Kidney epithelial cell (primary cell): ENCODE measurements at places on chromosomes 5 and 9. TPM values are rescaled to one million over a fixed set of nuclear protein-coding genes. Genes with fewer than 3 reads are reported as not detected.

DNA sequence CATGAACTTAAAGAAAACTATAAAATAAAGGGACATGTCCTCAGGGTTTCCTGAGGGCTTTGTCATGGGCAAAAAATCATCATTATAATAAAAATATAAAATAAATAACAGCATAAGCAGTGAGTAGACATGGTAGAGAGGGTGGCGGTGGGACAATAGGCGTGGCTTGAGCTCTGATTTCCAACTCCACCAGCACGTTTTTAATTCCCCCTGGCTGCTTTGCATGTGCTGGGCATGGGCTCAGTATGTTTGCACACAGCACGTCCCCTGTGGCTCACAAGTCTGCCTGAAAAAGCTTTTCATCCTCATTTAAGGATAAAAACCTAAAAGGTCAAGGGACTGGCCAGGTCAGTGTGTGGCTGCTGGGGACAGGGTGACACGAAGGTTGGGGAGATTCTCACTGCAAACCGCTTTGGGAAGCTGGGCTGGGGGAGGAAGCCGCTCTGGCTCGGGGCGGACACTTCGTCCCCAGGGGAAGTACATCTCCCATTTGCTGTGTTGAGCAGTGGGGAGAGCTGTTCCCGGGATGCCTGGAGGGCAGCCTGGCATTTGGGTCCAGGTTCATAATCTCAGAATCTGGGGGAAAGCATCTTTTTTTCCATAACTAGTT is 32.6 kb downstream of the NKX2-5 start:
- DNase-seq: no peak

DNA sequence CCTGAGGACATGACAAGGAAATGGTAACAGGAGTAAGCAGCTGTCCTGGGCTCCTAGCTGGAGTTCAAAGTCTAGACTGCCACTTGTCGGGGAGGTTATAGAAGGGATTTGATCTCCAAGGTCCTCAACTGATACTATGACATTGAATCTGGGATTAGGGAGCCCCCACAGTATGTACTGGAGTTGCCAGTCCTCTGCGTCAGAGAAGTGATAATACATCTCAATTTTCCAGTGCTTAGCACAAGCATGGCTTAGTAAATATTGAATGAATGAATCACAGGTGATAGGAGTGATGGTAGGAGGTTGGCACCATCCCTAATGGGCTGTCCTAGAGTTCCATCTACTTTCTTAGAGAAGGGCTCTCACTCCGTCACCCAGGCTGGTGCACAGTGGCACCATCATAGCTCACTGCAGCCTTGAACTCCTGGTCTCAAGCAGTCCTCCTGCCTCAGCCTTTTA is 6.2 kb upstream of the TPM2 start:
- DNase-seq: no peak

GRCh38 chr5:15992918-15993317 is 186.7 kb downstream of the MARCHF11 start:
- DNase-seq: peak; percentile 75

- DNase-seq: peak; percentile 25
Measured at GRCh38 chr5:25489834-25490538, 845.2 kb upstream of the CDH10 start.

- DNase-seq: no peak
Measured at GRCh38 chr5:8458038-8458383, 589.1 kb downstream of the MTRR start.

DNA sequence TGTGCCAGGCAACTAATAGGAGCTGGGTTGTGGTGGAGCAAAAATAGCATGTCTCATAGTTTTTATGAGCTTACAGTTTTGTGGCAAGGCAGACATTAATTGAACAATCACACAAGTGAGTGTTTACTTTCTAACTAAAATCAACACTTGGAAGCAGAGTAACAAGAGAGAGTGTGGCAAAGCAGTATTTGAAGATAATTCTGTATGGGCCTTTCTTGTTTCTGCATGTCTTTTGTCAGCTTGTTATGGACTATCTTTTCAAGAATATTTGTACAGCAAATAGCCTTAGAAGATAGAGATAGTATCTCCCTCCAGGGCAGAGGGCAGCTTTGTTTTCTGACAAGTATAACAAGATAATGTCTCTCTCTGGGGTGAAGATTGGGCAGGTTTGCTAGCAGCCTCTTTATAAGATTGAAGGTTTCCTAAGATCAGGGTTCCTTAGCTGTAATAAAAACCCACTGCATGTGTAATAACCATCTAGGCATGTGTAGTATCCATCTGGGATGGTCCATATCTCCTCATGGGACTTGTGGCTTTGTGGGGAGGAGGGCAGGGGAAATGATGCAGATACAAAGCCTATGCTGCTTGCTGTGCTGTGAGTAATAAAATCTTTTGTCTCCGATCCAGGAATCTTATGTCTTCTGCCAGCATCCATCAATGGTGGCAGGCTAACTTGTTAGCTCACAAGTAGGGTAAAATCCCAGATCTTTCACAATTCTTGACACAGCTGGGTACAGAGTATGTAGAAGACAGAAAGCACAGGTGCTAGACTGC is 479.9 kb downstream of the KDM4C start:
- DNase-seq: no peak

DNA sequence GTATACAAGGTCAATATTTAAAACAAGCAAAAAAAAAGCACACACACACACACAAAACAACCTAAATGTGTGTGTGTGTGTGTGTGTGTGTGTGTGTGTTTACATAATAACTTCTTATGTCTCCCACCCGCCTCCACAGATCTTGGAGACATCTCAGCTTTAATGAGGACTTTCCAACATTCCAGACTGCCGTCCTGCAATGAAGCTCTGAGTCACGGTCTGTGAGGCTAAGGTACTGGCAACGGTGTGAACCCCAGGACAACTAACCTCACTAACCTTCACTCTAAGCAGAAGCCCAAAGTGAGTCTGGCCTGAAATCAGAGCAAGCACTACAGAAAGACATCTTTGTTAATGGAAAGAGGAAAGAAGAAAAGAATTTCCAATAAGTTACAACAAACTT is 22.3 kb downstream of the ZNF474 start:
- DNase-seq: no peak

GRCh38 chr5:133730346-133730745 is 118.0 kb upstream of the FSTL4 start:
- DNase-seq: no peak

DNA sequence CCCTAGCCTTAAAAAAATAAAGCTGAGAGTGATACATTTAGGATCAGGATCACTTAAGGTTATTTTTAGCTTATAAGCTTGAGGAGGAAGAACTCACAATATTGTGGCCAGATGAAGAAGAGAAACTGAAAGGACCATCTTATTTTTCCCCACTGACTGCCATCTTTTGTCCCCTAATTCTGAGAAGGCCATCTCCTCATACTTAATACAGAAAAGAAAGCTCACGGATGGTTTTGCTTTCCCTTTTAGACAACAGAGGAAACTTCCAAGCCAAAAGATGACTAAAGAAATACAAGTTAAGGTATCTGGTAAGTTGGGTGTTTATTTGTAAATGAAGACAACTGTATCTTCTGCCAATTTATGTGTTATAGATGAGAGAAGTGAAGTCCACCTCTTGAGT is 36.4 kb downstream of the ERAP1 start:
- DNase-seq: no peak

- no peak for DNase-seq
Measured at GRCh38 chr5:170366276-170366675, 22.9 kb downstream of the KCNMB1 start.

- no peak for DNase-seq
Measured at GRCh38 chr5:180118391-180118791, 46.8 kb upstream of the RNF130 start.

GRCh38 chr9:81683704-81684103 is 5.6 kb downstream of the TLE1 start:
- no peak for DNase-seq

DNA sequence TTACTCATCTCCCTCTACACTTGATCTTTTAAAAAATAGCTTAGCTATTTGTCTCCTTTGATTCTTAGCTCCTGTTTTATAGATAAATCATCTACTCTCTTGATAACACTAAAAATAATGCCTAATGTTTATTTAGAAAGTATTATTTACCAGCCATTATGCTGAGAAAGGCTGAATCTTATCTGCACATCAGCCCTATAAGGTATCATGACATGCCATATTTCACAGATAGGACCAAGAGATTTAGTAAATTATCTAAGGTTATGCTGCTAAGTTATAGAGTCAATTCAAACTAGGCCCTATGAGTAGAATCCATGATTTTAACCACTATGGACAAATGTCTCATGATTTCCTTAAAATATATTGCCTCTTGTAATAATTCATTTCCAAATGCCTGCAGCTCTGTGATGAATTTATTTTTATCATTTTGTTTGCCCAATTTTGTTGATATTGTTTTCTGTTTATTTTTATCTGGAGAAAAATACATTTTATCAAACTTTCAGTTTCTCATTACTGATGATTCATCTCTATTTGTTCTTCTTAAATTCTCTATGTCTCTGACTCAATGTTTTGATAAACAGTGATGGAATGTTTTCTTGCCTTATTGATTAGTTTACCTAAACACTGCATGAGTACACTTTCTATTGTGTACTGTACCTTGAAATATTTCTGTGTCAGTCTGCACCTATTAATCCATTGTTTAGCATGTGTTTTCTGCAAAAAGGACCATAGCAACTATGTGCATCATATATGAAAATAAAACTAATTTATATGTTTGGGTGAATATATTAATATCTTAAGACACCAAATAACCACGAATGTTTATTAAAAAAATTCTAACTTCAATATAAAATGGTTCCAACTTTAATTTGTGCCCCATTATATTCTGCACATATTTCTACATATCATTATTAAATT is 300.8 kb downstream of the CDH9 start:
- no peak for DNase-seq

DNA sequence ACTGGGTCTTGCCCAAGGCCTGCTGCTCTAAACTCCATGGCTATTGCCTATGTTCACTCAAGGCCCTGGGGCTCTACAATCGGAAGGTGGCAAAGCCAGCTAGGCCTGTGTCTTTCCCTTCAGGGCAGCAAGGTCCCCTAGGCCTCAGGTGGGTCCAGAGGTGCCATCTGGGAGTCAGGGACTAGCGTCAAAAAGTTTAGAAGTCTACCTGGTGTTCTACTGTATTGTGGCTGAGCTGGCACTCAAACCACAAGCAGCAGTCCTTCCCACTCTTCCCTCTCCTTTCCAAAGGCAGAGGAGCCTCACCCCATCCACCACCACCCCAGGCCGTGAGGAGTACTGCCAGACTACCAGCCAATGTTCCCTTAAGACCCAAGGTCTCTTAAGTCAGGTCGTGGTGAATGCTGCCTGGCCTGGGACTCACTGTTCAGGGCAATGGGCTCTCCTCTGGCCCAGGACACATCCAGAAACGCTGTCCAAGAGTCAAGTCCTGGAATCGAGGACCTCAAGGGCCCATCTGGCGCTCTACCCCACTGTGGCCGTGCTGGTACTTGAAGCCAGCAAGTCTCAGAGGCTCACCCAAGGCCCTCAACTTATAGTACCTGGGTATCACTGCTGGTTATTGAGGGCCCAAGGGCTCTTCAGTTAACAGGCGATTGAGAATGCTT is 13.0 kb upstream of the SARDH start:
- DNase-seq: no peak

- DNase-seq: no peak
Measured at GRCh38 chr5:167050568-167051401, 1240.7 kb upstream of the WWC1 start.

GRCh38 chr9:125919565-125919964 is 172.4 kb downstream of the PBX3 start:
- no peak for DNase-seq

GRCh38 chr5:107271682-107272350 is 398.9 kb downstream of the EFNA5 start:
- no peak for DNase-seq

GRCh38 chr5:1963941-1964451 is 81.3 kb upstream of the IRX4 start:
- DNase-seq: no peak

- DNase-seq: peak; percentile 5
Measured at GRCh38 chr5:88269222-88269771, 652 bp upstream of the TMEM161B start.

DNA sequence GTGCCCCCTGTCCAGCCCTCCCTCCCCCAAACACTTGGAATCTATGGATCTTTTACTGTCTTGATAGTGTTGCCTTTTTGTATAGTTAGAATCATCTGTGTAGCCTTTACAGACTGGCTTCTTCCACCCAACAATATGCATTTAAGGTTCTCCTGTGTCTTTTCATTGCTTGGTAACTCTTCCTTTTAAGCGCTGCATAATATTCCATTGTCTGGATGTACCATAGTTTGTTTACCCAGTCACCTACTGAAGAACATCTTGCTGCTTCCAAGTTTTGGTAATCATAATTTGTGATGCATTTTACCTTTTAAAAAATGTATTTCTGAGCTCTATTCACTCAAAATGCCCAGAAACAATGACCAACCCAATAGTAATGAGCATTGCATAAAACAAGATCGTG is 17.7 kb upstream of the LMX1B start:
- no peak for DNase-seq

DNA sequence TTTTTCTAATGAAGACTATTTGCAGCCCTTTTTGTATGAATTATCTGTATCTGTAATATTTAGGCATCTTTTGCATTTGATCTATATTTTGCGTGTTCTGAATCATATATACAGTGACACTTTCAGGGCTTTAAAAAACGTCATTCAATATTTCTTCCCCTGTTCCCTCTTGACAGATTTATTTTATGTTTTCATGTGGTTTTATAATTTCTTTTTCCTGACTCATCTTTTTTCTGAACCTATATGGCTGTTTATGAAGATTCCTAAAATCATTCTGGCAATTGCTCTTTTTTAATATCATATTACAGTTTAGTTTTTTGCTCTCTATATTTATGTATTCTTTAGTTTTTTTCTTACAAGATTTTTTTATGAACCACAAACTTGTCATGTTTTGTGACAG is 67.6 kb downstream of the SMARCA2 start:
- no peak for DNase-seq

GRCh38 chr5:5539590-5539989 is 117.1 kb downstream of the ICE1 start:
- no peak for DNase-seq

- DNase-seq: no peak
Measured at GRCh38 chr9:108087781-108088180, 598.2 kb upstream of the KLF4 start.

- DNase-seq: peak; percentile 48
Measured at GRCh38 chr5:95631991-95632675, 12.2 kb downstream of the GPR150 start.

- DNase-seq: no peak
Measured at GRCh38 chr5:62585751-62586150, 7.1 kb downstream of the LRRC70 start.

- peak; percentile 77 for DNase-seq
Measured at GRCh38 chr9:131500939-131501541, 1.7 kb upstream of the POMT1 start.

SLC6A3 gene
- not detected in 2 replicates for total RNA-seq

UNC13B gene
- 30.0 and 30.1 TPM in 2 replicates for total RNA-seq

COL15A1 gene
- total RNA-seq: 11.6 and 11.8 TPM in 2 replicates

NPR3 gene
- total RNA-seq: 0.07 and 0.13 TPM in 2 replicates

NSUN2 gene
- total RNA-seq: 50.0 and 62.8 TPM in 2 replicates

RPL37 gene
- total RNA-seq: 171 and 219 TPM in 2 replicates

CAVIN4 gene
- total RNA-seq: 3.1 and 3.6 TPM in 2 replicates
